HCT116 (cell line): ENCODE measurements at places on chromosomes 12 and 14. TPM values are rescaled to one million over a fixed set of nuclear protein-coding genes. Genes with fewer than 3 reads are reported as not detected.

TPI1 gene
- 1,068 TPM for total RNA-seq

RPL10L gene
- not detected for total RNA-seq

CPNE6 gene
- total RNA-seq: not detected

CELA1 gene
- not detected for total RNA-seq

SAMD15 gene
- total RNA-seq: 1.9 TPM

NIN gene
- total RNA-seq: 39.6 TPM
